ENCODE measurements at places on chromosomes 12 and 14.

- DNase-seq, result no peak
These were observed 703.2 kb upstream of the STXBP6 start for GRCh38 chr14:25753130-25753529.

DNA sequence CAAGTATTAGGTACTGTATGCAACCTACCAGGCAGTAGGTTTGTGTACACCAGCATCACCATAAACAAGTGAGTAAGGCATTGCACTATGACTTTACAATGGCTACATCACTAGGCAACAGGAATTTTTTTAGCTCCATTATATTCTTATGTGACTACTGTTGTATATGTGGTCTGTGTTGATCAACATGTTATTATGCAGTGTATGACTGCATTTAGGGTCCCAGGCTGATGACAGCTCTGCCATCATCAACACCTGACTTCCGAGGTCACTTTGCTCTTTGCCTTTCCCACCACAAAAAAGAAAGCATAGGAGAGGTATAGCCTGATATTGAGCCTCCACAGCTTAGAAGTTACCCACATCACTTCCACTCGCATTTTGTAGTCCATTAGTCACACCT, 217.5 kb upstream of the PELI2 start:
- no peak for DNase-seq

DNA sequence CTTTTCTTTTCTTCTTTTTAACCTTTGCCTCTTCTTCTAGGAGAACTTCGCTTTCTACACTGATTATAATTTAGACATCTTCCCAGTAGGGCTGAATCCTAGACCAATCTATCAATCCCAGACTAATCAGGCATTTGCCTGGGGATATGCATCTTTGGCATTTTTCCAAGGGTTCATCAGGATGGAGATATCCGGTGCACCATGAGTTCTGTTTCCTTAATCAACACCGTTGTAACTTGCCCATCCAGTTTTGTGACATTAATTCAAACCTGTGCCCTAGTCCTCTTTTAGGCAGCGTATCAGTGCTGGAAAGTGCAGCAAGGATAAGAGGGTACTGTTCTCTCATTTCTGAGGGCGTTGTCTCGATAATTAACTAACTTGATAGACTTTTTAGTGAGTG, 617 bp upstream of the MGP start:
- no peak for DNase-seq

- no peak for DNase-seq
These were observed 485 bp upstream of the PNMA1 start for GRCh38 chr14:73714656-73715081.

- no peak for DNase-seq
These were observed 157.3 kb downstream of the AEBP2 start for GRCh38 chr12:19596434-19597166.

DNA sequence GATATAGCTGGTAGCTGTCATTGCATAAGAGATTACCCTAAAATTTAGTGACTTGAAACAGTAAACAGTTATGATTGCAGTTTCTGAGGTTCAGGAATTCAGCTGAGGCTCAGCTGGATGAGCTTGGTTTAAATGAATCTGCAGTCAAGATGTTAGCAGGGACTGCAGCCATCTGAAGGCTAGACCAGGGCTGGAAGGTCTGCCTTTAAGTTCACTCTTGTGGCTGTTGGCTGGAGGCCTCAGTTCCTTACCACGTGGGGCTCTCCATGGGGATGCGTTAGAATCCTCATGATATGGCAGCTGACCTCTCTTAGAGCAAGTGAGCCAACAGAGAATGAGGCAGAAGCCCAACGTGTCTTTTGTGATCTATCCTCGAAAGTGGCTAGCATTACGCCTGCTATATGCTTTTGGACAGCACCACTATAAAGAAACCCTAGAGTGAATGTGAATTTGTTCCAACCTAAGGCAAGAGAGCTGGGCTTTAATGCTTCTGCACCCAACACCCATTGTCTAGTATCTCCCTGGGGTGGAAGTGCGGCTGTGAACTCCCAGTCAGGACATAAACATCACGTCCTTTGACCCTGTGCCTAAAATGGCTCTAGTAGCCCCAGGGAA, 26.0 kb downstream of the HSPB8 start:
- DNase-seq, result no peak

All from stimulated activated CD8-positive, alpha-beta memory T cell treated with anti-CD3 and anti-CD28 coated beads, Interleukin-7, amount 100 ng/mL, for 48 hours (primary cell).